ENCODE measurements at places on chromosomes 4 and X. TPM values are rescaled to one million over a fixed set of nuclear protein-coding genes. Genes with fewer than 3 reads are reported as not detected.

The PNMA6A gene
- 2.3 TPM for total RNA-seq

DNA sequence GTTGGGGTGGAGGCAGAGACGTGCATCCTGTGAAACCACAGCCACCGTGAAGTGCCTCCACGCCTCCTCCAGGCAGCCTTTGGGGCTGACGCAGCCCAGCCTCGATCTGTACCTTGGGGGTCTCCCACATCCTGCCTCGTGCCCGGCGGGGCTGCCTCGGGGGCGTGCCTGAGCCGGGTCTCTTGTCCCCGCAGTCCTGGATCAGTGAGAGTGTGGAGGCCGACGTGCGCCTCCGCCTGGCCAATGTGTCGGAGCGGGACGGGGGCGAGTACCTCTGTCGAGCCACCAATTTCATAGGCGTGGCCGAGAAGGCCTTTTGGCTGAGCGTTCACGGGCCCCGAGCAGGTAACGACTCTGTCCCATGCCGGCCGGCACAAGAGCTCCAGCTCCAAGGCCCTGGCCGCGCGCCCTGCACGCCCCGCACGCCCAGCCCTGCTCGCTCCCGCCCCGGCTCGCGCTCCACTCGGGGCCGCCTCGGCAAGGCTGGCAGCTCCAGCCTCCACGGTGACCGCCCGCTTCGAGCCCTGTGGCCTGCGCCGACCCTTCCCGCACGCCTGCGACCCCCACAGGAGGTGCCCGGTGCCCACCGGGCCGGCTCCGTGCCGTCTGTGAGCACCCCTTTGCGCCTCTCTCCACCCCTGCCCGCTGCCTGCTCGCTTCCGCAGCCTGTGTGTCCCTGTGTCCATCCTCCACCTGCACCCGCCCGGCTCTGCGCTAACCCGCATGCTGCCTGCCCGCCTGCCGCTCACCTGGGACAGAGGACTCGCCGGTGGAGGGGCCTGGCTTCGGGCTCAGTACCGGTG, 9.8 kb downstream of the FGFR3 start:
- DNase-seq: no peak

DNA sequence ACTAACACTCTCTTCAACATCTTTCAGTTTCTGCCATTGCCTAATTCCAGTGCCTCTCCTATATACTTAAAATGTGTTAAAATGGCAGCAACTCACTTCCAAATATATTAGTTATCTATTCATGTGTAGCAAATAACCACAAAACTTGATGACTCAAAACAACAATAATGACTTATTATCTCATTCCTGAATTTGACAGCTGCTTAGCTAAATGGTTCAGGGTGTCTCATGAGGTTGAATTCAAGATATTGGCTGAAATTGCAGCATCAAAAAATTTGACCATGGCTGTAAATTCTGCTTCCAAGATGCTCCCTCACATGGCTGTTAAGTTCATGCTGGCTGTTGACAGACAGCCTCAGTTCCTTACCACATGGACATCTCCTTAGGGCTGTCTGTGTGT, 25.3 kb downstream of the PITX2 start:
- DNase-seq: no peak

DNA sequence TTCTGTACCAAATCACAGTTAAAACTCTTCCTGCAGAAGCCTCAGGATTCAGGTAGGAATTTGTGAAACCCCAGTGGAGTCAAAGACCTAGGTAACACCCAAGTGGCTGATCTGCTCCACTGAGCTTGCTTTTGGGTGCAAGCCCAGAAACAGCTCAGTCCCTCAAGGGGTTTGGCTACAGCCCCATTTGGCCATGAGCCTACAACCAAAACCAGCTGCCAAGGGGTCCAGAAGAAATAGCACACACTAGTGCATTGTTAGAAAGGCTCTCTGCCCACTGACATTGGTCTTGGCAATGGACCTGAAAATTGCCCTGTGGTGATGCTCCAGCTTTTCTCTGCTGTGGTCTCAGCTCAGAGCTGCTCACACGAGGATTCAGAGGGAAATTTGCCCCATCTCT, 577.4 kb upstream of the INTU start:
- DNase-seq: no peak

All from omental fat pad (tissue), 4 donors.